ENCODE measurements at places on chromosomes 12 and 14.

DNA sequence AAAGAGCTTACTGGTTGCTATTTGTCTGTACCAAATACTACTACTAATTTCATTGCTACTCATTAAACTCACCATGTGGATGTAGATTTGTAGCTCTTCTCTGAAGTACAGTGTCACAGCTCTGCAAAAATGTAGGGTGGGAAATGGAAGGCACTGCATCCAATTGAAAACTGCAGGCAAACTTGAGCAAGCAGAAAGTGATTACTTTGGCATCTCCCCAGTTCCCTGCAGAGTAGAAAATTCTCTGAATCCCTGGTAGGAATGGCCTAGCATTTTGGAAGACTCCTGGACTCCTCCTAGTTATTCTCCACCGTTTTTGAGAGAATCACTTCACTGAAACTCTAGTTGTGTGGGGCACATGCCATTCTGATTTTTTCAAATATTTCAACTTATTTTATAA lies 239.1 kb downstream of the DIO2 start:
- no peak for DNase-seq

- DNase-seq: no peak
These were observed 52.0 kb upstream of the PSMA6 start for GRCh38 chr14:35240231-35240630.

GRCh38 chr14:91872011-91872501 lies 4.7 kb upstream of the TC2N start:
- DNase-seq: no peak

- no peak for DNase-seq
These were observed 192.3 kb downstream of the NUAK1 start for GRCh38 chr12:105946493-105946901.

GRCh38 chr14:58327019-58327418 lies 28.7 kb downstream of the ARID4A start:
- no peak for DNase-seq

DNA sequence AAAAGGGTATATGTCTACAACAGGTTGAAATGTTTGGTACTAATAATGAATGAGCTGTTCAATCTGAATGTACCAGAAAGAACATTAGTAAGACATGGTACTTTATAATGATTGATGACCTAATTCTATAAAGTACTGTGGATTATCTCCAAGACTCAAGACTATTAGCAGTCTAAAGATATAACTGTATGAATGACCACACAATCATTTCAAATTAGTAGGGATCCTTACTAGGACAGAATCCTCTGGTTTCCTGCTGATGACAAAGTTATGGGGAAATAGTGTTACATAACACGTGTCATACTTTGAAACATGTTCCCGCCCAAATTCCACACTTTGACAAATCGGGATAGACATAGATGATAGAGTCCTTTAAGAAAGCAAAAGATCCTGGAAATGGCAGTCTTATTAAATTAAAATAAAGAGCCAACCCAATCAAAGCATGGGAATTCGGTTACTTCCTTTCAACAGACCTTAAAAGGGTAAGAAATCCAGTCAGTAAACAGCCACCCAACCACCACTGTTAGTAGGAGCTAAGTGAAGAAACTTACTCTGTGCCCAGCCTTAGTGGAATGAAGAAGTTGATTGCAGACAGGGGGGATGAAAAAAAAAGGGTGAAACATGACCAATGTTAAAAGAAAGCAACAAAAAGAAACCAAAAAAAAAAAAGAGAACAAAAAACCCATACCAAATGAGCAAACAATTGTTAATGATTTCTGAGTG lies 2.8 kb downstream of the VPS29 start:
- no peak for DNase-seq

DNA sequence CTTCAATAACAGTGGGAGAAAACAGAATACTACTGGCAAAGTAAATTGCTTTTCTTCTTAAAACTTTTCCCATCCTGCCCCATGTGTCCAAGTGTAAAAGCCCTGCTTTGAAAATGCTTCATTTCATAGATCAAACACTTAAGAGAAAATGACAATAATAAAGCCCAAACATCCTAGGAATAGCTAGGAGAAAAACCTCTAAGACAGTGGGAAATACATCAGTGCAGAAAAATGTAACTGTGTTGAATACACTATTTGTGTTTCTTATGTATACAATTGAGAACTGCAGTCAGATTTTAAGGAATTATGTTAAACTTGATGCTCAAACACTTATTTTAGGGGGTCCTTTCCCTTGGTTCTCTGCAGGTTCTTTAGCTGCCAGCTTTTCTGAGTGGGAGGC lies 181.1 kb downstream of the MSRB3 start:
- no peak for DNase-seq

GRCh38 chr12:118290130-118290529 lies 82.6 kb downstream of the TAOK3 start:
- no peak for DNase-seq

- DNase-seq: no peak
These were observed 18.9 kb downstream of the ADGRD1 start for GRCh38 chr12:130972586-130972950.

GRCh38 chr14:64221391-64222003 lies 72.7 kb downstream of the ESR2 start:
- DNase-seq: no peak

Data from activated CD4-positive, alpha-beta T cell treated with anti-CD3 and anti-CD28 coated beads, Interleukin-2, amount 50 U/mL, for 24 hours (primary cell).